ENCODE measurements at places on chromosomes 1 and 21.

DNA sequence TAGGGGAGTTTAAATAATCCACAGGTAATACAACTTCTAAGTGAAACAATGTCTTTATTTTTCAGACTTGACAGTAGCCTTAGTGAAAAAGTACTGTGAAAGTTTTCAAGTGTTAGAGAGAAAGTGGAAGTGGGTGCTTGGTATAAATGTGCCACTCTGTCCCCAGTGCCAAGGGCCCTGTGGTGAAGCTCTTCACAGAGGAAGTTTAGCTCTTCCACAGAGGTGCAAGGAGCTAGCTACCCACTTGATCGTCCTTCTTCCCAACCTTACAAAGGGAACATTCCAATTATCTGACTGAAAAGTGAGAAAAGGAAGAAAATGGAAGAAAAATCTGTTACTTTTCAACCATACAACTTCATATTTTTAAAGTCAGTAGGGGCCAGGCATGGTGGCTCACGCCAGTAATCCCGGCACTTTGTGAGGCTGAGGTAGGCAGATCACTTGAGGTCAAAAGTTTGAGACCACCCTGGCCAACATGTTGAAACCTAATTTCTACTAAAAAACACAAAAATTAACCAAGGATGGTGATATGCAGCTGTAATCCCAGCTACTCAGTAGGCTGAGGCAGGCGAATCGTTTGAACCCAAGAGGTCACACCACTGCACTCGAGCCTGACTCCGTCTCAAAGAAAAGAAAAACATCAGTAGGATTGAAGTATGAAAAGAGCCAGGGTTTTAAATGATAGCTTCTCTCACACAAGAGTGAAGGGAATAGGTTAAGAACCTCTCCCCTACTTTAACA lies 41.0 kb upstream of the PTPRC start:
- DNase-seq: no peak

DNA sequence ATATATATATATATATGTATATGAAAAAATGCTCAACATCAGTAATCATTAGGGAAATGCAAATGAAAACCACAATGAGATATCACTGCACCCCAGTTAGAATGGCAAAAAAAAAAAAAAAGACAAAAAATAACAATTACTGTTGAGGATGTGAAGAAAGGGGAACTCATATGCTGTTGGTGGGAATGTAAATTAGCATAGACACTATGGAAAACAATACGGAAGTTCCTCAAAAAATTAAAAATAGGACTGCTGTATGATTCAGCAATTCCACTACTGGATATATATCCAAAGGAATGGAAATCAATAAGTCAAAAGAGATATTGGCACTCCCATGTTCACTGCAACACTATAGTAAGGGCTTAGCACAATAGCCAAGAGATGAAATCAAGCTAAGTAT lies 41.5 kb upstream of the CTBS start:
- DNase-seq: no peak

- no peak for DNase-seq
These were observed 3.4 kb downstream of the CAPZB start for GRCh38 chr1:19481826-19482398.

DNA sequence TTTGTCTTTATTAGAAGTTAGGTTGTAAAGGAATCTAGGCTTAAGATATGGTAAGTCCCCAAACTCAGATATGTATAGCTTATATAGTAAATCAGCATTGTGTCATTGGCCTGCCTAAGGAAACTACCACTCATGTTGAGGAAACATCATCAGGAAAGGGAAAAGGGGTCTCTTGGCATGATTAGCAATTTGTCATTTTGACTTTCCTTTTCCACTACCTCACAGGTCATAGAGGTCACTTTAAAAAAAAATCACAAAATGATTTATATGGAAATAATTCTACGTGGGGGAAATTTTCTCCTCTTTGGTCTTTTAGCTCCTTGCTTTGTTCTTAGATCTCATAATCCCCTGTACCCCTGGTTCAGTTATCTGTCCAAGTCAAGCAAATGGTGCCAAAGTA lies 213.5 kb downstream of the RPS6KC1 start:
- no peak for DNase-seq

DNA sequence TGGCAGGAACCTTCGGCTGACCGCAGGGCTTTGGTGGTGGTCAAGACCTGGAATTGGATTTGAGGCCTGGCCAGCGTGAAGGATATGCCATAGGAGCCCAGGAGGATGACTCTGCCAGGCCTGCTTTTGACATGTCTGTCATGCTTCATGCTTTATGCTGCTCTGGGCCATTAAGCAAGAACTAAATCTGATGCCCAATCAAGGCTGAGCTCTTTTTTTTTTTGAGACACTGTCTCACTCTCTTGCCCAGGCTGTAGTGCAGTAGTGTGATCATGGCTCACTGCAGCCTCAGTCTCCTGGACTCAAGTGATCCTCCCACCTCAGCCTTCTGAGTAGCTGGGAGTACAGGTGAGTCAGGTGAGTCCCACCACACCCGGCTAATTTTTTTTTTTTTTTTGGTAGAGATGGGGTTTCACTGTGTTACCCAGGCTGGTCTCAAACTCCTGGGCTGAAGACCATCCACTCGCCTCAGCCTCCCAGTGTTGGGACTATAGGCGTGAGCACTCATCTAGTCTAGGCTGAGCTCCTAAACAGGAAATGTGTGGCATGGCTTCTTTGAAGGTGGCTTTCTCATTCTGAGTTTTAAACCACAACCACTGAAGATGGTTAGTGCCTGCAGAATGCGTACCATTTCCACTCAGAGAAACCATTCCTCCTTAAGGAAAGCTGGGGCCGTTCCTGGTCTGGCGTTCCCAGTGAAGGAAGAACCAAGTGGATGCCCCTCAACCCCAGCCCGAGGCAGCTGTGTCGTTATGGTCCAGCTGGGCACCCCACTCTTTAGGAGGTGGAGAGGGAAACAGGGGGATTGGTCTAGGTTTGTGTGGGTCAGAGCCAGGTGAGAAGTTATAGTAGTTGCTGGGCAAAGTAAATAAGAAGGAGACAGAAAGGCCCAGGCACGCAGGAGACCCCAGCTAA lies 34.2 kb upstream of the ATP5PO start:
- no peak for DNase-seq

DNA sequence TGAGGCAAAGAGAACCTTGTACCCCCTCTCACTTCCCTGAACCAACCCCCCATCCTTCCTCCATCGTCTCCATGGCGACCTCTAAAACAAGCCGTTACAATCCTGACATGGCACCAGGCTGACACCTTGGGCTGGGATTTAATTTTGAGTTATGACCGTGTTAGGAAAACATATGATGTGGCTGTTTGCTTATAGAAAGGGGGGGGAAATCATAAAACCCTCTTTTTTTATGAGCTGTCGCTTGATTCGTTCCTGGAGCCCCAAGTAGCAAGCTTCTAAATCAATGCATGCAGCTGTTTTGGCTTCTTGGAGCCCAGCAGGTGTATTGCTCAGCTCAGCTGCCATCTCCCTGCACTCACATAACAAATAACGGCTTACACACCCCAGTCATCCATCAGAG lies 301.2 kb upstream of the SPAG17 start:
- DNase-seq: no peak

DNA sequence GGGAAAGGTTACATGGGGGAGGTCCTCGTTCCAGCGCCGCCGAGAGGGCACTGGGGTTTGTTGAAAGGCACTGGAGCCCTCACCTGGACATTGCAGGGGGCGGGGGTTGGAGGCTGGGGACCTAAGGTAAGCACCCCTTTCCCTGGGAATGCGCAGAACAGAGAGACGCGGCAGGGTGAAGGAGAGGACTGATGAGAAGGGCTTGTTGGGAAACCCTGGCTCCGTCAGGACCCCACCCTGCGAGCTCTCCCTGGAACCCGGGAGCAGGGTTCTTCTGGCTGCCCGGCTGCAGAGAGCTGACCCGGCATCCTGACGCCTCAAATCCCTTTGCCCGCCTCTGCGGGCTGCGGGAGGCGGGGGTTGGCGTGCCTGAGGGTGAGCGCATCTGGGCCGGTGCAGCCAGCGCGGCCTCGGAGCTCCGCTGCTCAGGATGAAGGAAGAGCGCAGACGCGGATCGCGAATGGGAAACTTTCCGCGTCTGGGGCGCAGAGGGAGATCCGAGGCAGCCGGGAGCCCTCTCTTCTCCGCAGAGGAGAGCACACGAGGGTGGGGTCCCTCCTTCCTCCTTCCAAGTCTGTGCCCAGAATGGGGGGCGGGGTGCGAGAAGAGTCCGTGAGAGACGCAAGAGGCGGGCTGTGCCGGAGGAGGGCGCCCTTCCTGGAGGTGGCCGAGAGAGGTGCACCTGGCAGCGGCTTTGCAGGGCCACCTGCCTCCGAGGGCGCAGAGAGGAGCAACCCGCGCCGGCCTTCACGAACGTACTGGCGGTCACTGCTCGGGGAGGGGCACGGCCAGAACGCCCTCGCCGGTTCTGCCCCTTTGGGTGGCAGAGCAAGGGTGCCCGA lies 2.4 kb downstream of the IGSF21 start:
- no peak for DNase-seq

DNA sequence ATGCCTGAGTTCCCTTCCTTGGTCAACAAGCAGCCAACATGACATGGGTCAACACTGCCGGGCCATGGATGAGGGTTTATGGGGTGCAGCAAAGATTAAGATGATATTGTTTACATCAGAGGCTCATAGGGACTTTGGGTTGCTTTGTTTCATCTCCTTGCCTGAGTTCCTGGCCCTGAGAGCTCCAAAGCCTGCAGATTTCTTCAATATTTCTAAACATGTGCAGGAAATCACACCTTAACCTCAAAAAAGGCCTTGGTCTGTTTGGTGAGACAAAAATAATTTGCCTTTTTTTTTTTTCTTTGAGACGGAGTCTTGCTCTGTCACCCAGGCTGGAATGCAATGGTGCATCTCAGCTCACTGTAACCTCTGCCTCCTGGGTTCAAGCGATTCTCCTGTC lies 876 bp downstream of the SLAMF8 start:
- no peak for DNase-seq

DNA sequence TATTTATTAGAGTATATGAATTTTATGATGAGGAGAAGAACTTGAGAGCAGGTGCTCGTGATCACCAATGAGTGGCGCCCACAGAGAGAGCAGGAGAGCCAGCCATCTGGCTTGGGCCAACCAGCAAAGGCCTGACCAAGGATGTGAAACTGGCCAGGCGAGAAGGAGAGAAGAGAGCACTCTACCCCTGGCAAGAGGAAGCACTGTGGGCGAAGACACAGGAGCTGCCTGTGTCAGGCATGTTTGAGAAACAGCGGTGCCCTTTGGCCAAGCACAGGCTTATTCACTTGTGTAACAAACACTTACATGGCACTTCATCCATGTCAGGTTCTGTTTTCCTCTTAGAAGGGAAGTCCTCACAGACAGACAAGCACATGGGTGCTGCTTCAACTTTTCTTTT lies 4.2 kb upstream of the SIPA1L2 start:
- no peak for DNase-seq
